ENCODE measurements at places on chromosomes 3 and 15. TPM values are rescaled to one million over a fixed set of nuclear protein-coding genes. Genes with fewer than 3 reads are reported as not detected.

The EBLN2 gene
- 8.1 TPM for polyA plus RNA-seq

The SPESP1 gene
- polyA plus RNA-seq: 3.4 TPM

The CPLX3 gene
- polyA plus RNA-seq: not detected

The MASP1 gene
- 9.7 TPM for polyA plus RNA-seq

The GOLGA6A gene
- polyA plus RNA-seq: not detected

The NUP210 gene
- polyA plus RNA-seq: 30.0 TPM

GRCh38 chr3:161549261-161549660, 52.7 kb downstream of the OTOL1 start:
- no peak for DNase-seq

DNA sequence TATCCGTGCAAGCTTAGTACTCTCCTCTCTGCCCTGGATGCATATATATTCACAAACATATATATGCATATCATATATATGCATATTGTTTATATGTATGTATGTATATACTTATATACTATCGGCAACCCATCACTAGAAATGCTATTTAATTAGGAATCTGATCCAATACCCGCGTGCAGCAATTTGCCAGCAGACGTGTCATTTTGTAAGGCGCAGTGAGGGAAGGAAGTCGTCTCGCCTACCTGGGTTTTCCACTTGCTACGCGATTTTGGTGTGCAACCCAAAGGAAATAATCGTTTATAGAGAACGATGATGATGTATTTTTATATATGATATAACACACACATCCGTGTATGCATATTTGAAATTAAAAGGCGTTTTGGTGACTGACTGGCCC, 5.6 kb upstream of the FEZF2 start:
- no peak for DNase-seq

- no peak for DNase-seq
These were observed 60.7 kb downstream of the IMPG2 start for GRCh38 chr3:101259485-101260341.

Measured in renal cortex interstitium (tissue), 15 donors.